ENCODE measurements at places on chromosomes 1 and 21.

DNA sequence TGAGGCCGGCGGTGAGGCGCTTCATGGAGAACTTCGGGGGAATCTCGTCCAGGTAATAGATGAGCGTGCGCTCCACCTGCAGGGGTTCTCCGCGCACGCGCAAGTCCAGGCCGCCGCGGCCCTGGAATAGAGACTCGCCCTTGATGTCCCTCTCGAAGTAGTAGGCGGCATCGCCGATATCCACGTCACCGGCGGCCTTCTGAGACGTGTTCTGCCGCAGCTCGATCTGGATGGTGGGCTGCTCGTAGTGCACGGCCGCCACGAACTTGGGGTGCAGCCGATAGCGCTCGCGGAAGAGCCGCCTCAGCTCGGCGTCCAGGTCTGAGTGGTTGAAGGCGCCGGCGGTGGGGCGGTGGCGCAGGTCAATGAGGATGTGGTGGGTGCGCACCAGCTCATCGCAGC is 726 bp downstream of the TACSTD2 start:
- DNase-seq: peak; percentile 50

- DNase-seq: peak; percentile 16
Observed at GRCh38 chr1:145804235-145805045, 19.5 kb downstream of the RNF115 start.

DNA sequence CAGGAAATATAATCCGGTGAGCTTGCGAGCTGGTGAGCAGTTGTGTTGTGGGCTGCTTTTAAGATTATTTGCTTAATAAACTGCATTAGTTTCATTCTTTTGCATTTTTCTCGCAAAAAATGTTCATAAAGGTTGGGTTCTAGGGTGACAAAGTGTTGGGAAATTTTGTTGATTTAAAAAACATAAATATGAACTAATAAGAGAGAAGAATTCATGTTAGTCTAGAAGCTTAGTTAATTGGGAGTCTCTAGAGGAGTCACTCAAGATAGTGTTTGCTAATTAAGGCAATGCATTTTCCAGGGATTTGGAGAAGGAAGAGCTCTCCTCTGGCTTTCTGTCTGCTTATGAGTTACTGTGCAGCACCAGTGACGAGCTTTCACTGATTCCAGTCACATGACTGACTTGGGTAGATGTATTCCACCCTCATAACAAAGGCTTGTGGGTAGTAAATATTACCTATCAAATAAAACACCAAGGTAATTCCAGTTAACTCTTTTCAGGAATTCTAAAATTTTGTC is 417.0 kb downstream of the PTBP2 start:
- DNase-seq: no peak

DNA sequence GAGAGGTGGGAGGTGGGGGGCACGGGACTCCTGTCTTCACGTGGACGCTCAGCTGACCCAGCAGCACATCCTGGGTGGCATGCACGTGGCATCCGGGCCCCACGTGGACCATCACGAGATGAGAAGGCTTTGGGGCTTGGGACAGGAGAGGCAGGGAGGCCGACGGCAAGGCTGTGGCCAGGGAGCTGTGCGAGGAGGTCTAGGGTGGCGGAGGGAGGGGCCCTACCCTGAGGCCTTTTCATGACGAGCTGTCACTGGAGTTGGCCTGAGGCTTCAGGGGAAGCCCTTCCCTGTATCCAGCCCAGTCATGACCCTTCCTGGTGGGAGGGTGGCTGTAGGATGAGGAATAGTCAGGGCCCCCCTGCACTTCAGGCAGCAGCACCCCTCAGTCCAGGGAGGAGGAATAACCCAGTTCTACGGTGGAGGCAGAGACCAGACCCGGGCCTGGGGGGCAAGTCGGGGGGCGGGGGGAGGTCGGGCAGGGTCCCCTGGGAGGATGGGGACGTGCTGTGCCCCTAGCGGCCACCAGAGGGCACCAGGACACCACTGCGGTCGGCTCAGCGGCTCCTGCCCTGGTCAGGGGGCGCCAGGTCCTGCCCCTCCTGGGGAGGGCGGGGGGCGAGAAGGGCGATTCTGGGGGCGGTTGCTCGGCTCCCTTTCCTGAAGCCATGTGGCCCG is 2.0 kb upstream of the PERM1 start:
- peak; percentile 49 for DNase-seq

- no peak for DNase-seq
Observed at GRCh38 chr1:84972377-84972987, 24.4 kb downstream of the MCOLN2 start.

DNA sequence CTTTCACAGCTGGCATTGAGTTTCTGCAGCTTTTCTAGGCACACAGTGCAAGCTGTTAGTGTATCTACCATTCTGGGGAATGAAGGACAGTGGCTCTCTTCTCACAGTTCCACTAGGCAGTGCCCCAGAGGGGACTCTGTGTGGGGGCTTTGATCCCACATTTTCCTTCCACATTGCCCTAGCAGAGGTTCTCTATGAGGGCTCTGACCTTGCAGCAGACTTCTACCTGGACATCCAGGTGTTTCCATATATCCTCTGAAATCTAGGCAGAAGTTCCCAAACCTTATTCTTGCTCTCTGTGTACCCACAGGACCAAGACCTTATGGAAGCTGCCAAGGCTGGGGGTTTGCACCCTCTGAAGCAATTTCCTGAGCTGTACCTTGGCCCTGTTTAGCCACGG is 2.4 kb upstream of the IFI44 start:
- DNase-seq: no peak

DNA sequence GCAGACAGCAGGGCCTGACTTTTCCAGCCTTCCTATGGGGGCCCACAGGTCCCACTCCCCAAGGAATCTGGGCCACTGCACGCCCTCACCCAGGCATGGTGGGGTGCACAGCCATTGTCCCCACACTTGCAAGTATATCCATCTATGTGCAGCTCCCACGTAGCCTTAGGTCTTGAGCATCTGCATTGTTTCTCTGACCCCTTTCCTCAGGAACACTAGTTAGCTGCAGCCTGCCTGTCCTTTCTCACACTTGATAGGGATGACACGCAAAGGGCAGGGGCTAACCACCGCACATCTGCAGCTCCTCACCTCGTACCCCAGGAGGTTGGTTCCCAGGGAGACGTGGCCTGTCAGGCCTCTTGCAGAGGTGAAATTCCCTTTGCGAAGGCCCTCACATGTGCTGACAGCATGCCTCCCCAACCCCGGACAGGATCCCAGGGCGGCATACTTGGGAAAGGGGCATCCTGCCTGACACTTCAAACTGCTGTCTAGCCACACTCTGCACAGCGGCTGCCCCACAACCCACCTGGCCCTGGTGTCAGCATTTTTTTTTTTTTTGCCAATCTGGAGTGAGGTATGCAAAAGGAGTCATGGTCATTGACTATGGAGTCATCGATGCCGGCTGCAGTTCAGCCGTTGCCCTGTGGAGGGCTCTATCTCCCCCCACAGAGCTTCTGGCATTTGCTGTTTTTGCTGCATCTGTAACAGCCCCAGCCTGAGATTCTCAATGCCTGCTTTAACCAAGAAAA is 5.0 kb downstream of the JMJD4 start:
- peak; percentile 83 for DNase-seq

GRCh38 chr1:203756036-203756435 is 8.9 kb upstream of the LAX1 start:
- DNase-seq: no peak

DNA sequence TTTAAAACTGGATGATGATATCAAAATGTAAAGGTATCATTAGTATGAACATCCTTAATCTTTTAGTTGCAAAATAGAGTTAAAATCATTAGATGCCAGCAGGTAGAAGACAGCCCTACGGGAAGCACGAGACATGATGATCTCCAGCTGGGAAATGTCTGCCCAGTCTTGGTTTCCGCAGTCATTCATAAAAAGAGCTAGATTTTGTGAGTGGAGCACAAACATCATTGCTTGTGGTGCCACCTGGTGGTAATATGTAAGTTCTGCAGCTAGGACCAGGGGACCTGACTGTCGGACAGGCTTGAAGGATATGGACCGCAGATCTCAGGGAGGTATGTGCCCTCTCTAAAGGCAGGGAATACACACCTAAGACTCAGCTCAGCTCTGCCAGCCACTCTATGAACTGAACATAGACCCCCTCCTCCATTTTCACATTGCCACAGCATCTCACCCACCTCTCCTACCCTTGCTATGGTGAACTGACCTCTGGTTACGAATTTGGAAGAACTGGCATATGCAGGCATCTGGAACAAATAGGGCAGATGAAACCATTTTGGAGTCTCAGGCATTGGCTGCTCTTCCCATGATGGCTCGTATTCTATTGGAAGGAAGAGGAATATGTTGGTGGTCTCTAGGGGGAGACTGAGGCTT is 9.2 kb downstream of the FCMR start:
- peak; percentile 84 for DNase-seq

DNA sequence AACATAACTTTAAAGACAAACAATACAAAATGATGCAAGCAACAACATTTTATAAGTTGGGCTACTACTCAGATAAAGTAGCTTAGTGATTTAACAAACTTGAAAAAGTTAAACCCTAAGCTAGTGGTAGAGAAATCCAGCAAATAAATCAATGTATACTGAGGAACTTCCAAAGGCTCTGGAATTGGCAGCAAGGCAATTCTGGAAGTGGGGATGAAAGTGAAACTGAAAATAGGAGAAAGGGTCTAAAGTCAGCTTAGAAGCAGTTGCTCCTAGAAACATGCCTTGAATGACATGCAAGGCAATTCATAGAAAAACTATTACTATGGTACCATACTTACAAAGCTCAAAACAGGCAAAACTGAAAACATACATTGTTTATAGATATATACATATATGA is 90.0 kb upstream of the CAMK1G start:
- no peak for DNase-seq

- no peak for DNase-seq
Observed at GRCh38 chr1:109254621-109255096, 5.3 kb downstream of the CELSR2 start.
